Mesendoderm (in vitro differentiated cells): ENCODE measurements at places on chromosomes 2 and 18.

- DNase-seq, result no peak
These were observed 21.4 kb upstream of the MLPH start for GRCh38 chr2:237465515-237466148.

DNA sequence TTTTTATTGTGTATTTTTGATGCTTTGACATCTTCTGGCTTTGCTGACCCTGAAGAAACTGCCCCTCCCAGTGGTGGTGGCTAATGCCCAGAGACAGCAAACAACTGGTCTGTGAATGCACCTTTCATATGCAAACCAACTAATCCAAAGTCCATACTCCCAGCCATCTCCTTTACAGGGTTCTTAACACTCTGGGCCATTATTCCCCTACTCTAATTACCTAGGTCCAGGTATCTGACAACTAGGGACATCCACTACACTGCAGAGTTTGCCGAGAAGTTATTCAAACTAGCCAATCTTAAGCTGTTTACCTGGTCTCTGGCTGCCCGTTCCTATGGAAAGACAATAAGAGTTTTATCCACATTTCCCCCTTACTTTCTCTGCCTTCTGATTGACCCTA lies 73.6 kb downstream of the FSHR start:
- DNase-seq, result peak; percentile 25

DNA sequence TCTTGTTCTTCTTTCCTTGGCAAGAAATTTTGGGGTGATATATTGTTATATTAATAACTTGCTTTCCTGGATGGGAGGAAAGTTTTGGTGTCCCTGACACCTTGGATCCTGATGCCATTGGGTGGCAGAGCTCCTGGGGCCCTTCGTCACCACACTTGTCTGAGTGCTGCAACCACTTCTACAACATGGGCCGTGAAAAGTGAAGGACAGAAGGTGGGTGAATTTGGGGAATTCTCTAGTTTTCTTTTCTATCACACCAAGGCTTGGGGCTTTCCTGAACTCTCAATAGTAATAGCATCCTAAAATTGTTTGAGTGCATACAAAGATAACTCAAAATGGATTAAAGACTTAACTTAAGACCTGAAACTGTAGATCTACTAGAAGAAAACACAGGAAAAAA lies 10.0 kb downstream of the ACOXL start:
- DNase-seq, result no peak

DNA sequence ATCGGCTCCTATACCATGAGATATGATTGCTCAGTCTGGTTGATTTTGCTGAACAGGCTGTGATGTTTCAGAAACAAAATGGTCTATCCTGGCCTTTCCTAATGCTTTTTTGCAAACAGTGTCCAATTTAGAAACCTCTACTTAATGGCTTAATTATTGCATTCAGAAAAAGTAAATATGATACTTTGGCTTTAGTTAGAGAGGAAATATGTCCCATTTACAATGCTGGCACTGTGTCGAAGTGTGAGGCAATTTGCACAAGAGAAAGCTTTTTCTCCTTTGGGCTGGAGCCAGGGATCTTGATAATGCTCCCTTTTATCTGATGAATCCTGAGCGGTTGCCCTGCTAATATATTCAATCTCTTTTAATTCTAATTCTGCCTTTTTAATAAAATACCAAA lies 418.9 kb downstream of the EPHA4 start:
- no peak for DNase-seq

DNA sequence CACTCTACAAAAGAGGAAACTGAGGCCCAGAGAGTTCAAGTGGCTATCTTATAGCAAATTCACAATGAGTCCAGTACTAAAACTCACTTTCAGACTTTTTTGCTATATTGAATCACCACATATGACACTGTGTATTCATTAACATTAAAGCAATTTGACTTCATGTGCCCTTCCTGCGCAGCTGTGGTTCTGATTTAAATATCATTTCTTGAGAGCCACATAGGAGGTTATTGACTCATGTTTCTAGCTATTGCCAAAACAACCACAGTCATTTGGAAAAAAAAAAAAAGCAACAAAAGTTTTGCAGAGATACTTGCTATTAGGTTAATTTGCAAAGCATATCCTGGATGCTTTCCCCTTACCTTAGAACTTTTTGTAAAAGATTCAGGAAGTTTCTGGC lies 341.2 kb downstream of the PIK3C3 start:
- no peak for DNase-seq

DNA sequence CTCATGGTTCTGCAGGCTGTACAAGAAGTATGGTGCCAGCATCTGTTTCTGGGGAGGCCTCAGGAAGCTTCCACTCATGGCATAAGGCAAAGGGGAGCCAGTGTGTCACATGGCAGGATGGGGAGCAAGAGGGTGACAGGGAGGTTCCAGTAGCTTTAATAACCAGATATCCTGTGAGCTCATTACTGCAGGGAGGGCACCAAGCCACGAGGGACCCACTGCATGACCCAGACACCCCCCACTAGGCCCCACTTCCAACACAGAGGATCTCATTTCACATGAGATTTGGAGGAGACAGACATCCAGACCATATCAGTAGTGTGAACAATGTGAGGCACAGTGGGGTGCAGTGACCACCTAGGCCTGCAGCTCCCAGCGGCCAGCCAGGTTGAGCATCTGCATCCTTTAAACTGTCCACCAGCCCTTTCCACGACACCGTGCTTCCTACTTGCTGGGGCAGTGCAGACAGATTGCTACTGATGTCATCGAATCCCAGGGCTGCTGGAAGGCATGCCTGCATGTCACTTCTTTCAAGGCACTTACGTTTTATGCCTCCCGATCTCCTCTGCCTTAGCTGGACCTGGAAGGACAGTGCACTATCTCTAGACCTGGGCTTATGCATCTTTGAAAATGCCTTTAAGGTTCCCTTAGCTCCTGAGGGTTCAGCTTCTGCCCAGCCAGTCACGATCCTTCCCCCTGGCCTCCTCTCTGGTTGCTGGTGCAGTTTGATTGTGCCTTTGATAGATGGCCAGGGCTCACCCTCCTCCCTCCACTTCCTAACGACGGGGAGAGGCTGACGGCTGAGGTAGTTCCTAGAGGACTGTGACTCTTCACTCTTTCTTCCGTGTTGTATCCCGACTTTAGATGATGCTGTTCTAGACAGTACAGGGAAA lies 174.3 kb downstream of the FAM210A start:
- peak; percentile 14 for DNase-seq

- no peak for DNase-seq
These were observed 44.8 kb downstream of the DIPK1C start for GRCh38 chr18:74412116-74412880.

DNA sequence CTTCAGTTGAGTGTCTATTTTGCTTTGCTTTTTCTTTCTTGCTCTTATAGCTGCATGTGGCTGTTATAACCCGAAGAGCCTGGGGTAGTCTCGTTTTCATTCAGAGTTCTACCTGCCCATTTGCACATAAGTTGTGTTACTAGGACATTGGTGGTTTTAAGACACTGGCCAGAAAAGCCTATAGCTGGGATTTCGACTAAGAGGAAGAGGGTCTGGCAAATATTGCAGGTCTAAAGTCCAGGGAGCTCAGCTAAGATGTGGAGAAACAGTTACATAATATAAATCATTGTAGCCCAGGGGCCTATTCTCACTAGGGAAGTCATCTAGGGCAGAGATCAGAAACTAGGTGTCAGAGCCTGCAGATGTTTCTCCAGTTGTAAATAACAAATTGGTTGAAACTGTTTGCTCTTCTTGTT lies 120.8 kb downstream of the BABAM2 start:
- DNase-seq, result no peak

GRCh38 chr2:190701586-190701985 lies 52.7 kb downstream of the NAB1 start:
- no peak for DNase-seq

GRCh38 chr2:157056200-157056676 lies 201.3 kb upstream of the GALNT5 start:
- DNase-seq, result no peak

GRCh38 chr2:217055624-217056023 lies 195.8 kb upstream of the TNP1 start:
- no peak for DNase-seq

DNA sequence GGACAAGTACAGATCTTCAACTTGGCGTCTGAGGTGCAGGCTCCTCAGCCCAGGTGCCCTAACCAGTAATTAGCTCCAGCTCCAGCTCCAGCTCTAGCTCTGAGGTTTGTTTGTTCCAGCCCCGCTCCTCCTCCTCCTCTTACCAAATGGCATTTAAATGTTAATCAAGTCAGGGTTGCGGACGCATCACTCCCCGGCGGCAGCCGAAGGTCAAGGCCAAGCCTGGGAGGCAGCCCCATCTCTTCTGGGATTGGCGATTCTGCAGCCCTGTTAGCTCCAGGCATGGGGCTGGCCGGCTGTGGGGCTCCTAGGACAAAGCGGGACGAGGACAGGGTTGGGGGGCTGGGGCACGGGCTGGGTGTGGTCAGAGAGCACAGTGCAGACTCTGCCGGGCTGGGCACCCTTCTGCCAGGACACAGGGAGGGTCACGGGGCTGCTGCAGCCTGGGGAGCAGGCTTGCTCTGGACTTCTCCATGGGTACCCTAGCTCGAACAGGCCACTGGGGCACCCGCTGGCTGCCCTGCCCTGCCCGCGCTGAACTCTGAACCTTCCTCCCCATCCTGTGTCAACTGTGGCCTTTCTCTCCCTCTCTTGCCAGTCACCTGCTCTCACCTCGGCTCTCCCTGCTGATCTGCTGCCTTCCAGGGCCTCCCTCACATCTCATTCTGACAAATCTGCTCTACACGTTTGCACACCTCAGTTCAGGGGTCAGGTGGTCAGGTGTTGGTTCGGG lies 203.3 kb downstream of the CELF4 start:
- peak; percentile 41 for DNase-seq

GRCh38 chr2:232459419-232460035 lies 3.6 kb downstream of the ALPI start:
- no peak for DNase-seq
